ENCODE measurements at places on chromosomes 2 and 18.

GRCh38 chr18:72762515-72763122, 105.2 kb downstream of the NETO1 start:
- DNase-seq: peak; percentile 19

DNA sequence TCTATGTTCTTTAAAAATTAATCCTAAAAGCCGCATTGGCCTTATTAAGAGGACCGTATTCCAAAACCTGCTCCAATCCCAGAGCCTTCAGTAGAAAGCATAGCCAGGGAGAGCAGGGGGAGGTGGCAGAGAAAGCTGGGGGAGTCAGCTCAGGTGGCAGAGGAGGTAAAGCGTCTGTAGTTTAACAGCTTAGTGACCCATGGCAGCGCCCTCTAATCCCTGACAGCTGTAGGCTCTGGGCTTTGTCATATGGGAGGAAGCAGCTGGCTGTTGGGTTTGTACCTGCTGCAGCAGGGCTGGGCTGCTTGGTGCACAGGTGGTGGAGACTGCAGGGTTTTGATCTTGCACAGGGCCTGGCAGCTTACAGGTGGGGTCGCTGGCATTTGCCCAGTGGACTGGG, 50.6 kb downstream of the THNSL2 start:
- DNase-seq: no peak

GRCh38 chr2:159155320-159155719, 131.2 kb downstream of the WDSUB1 start:
- no peak for DNase-seq

- no peak for DNase-seq
These were observed 54.8 kb downstream of the HPCAL1 start for GRCh38 chr2:10357193-10358169.

GRCh38 chr2:96664366-96664925, 21.9 kb downstream of the FER1L5 start:
- DNase-seq: peak; percentile 21

DNA sequence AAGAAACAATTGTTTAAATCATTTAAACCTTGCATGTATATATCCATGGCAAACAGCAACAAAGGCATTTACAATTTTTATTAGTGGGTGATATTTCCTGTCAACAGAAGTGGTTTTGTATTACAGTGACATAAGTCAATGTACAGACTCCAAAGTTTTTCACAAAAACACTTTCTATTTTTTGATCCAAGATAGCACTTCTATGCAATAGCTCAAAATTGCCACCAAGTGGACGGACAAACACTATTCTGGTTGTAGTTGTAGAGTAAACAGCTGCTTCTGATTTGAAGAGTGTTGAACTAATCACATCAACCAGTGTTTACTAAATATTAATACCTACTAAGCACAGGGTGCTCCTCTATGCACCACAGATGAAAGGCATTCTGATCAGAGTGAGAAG, 421.4 kb downstream of the NCKAP5 start:
- peak; percentile 19 for DNase-seq

DNA sequence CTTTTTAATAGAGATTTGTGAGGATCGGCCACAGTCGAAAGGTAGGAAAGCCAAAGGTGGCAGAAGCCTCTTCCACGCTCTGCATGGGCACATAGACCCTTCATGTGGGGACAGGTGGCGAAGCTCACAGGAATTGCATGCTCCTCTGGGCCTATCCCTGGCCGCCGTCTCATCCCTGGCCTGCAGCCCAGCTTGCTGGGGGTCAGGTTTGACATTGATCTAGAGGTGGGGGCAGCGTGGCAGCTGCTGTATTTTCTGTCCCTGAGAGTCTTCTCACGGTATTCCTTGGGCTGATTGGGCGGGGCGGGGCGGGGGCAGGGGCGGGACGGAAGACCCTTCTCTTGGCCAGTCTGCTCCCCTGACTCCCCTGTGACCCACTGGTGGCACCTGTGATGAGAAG, 48.9 kb downstream of the STK25 start:
- DNase-seq: no peak

DNA sequence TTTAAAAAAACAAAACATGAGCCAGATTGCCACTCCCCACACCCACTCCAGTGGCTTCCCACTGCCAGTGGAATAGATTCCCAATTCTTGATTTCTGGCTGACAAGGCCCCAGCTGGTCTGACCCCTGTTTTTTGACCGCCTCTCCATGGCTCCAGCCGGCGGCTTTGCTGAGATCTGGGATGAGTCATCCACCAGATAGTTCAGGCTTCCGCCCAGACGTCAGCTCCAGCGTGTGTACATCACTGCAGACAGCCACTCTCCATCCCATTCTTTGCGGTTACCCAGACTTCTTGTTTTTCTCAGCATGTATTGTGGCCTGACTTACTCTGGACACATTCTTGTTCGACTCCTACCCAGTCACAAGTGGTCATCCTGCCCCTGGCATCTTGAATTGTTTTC, 227.9 kb downstream of the GBX2 start:
- DNase-seq: peak; percentile 86

DNA sequence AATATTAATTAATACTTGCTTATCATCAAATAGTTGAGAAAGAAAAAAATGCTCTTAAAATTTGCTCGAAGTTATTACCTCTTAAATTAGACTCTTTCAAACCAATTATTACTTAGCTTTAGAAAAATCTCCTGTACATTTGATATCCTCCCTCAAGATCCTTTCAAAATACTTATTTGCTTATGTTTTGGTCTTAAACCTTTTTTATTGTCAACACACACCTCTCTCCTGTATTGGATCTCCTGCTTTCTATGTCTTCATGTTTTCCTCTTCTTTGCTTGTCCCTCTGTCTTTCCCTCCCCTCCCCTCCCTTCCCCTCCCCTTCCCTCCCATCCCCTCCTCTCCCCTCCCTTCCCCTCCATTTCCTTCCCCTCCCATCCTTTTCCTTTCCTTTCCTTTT, 14.0 kb downstream of the OSBPL6 start:
- no peak for DNase-seq

DNA sequence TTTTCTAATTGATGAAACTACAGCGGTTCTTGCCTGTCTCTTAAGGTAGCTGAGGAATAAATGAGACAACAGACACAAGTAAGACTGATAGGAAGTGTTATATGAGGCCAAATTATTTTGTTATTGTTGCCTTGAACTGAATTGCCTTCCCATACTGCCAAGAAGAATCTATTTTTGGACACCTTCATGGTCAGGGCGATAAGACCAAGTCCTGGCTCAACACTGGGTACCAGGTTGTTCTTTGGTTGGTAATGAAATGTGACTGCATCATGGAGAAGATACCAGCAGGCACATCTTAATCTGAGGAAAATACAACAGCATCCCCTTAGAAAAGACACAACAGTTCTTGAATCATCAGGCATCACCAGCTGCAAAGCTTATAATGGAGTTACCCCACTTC, 23.7 kb downstream of the MSGN1 start:
- no peak for DNase-seq

DNA sequence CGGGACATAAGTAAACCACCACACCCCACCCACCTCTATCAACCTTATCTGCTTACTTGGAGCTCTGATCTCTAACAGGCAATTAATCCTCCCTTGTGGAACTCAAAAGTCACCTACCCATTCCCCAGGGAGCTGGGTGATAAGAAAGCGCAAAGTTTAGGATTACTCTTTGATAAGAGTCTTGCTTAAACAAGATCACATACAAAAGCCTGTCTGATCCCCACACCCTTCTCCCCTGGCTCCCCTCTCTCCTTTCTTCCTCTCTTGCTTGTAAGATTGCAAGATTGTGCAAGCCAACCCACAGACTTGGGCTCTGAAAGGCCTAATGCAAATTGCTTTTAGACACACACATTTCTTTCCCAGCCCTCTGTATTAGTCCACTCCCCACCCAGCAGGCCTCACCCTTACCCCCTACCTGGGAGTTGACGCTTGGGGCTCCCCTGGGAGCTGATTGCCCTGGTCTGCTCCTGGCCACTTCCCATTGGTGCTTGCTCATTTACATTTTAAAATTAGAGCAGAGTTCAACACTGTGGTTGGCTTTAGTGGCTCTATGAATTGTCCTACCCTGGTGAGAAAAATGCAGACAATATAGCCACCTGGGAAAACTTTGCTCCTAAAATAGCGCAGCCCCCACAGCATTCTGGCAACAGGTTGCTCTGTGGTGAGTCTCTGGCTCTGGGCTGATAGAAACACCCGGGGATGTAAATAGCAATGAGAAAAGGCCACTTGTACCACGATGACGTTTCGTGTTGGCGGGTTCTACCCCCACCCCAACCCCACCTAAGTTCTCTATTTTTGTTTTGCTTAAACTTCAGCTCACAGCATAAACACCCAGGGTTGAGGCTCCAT, 92.8 kb upstream of the MSH2 start:
- no peak for DNase-seq

DNA sequence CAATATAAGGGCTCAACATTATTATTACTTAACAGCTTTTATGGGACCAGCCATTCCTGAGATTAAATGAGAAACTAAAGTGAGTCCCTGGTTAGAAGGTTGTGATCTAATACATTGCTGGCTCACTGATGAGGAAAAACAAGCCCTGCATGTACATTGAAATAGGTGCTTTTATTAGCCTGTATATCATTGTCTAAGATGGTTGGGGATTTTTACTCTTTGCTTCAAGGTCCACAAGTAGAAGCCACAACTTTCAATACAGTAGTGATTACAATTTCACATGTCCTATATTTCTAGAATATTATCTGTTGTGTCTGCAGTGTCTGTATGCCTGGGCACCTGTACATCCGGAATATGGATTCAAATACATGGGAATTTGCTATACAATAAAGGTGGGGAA, 104.1 kb upstream of the FZD5 start:
- no peak for DNase-seq

- peak; percentile 71 for DNase-seq
These were observed 62.5 kb upstream of the ACVR2A start for GRCh38 chr2:147782141-147782930.

DNA sequence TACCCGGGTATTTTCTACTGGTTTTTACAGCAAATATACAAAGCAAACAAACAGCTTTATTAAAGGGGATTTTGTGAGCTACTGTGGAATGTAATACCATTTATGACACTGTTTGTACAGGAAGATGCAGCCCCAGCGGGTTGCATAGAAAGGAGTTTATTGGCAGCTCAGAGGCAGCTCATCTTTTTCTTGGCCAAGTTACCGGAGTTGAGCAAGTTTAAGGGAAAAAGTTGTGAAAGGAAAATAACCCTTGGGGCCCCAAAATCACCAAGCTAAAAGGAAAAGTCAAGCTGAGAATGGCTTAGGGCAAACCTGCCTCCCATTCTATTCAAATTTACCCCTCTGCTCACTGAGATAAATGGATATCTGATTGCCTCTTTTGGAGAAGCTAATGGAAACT, 60.8 kb downstream of the MOB4 start:
- no peak for DNase-seq

DNA sequence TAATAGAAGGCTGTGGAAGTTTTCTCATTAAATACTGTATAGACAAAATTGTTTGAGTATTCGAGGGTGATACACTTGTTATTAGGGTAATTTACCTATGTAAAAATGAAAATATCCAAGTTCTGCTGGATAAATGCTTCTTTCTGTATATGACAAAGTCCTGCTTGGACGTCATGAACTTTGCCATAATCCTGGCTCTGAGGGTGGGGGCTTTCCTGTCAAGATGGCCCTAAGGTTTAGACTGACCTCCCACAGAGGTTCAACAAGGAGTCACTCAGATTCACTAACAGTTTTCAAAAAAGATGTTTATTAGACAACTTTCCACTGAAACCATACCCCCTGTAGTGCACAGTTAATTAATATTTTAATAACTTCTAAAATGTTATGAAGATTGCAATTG, 52.5 kb upstream of the NABP1 start:
- DNase-seq: no peak

DNA sequence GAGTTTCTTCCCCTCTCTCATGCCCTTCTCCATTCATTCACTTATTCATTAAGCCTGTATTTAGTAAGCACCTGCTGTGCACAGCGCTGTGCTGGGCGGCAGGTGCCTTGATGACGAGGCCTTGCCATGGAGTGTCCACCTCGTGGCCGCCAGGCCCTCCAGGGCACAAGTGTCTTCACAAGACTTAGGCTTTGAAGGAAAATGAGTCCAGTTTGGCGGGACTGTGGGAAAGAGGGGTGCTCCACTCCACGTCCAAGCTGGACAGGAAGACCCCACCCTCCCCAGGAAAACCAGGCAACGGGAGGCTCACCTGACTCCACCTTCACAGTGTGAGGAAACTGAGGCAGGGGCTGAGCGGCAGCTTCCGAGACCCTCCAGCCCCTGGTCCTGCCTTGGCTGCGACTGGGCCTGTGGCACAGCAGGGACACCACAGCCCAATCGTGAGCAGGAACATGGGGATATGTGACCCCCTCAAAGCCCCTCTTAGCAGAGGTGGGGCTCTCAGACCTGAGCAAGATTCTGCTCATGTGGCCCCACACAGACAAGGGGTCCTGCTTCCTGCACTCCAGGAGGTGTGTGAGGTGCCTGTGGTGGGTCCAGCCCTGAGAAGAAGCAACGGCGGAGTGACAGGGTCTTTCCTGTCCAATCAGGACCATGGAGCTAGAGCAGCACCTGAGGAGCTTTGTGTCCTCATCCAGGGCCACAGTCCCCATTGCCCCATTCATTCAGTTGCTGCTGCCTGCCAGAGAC, 110.3 kb upstream of the ODC1 start:
- DNase-seq: no peak

- DNase-seq: no peak
These were observed 152.6 kb upstream of the MEX3C start for GRCh38 chr18:51350081-51350480.

DNA sequence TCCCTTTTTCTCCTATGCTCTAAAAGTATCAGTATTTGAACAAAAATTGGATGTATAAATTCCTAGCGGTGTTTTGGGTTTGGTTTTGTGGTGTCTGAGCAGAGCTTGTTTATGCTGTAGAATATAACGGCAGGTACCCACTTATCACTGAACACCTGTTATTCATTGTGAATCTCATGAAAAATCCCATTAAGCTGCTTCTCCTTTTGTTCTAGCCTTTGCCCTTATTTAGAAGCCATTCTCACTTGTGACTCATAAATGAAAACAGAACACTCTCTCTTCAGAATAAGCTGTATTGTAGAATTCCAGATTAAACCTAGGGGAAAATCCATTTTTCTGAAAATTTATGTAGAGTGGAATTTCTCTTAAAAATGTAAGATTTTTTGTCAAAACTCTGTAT, 104.0 kb downstream of the PRPF40A start:
- DNase-seq: peak; percentile 49

DNA sequence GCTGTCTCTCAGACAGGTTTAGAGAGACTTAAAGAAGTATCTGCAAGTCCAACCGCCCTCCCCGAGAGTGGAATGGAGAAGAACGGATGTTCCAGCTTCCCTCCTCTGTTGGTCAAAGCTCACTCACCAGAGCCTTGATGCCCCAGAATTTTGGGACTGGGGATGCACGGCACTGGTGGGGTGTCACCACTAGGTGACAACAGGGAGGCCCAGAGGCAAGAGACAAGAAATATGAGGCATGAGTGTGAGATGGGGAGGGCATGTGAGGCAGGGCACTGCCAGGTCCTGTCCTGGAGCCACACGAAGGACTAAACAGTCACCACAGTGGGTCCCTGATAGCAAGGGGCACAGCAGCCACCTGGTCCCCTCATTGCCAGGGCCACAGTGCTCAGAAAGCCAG, 35.1 kb upstream of the SH3BP4 start:
- no peak for DNase-seq

DNA sequence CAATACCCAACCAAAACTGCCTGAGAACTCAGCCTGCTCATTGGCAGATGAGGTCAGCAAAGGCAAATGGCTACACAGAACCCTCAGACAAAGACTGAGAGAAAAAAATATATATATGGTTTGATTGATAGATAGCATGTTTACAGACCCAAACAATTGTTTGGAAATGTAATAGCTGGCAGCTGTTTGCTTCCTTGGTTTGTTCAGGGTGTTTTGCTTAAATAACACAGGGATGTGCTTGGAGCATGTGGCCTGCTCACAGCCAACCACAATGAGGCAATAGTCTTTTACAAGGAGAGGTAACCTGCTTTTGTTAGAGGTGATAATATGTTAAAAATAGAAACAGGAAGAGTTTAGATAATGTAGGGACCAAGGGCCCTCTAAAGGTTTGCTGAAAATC, 84.5 kb downstream of the PDK1 start:
- peak; percentile 53 for DNase-seq
